ENCODE measurements at places on chromosomes 6 and 20. TPM values are rescaled to one million over a fixed set of nuclear protein-coding genes. Genes with fewer than 3 reads are reported as not detected.

ZMYND8 gene
- 44.2 TPM for total RNA-seq

FAM162B gene
- total RNA-seq = not detected

SCRT2 gene
- total RNA-seq = not detected

GGTLC1 gene
- total RNA-seq = not detected

- peaks cover 6% of the 10 kb centered on the region for H3K27me3 ChIP-seq
- H3K4me3 ChIP-seq = no peak overlapping the region
- no peak overlapping the region for H3K27ac ChIP-seq
- no peak for DNase-seq
These were observed 13.6 kb upstream of the GOPC start for GRCh38 chr6:117615750-117616390.

- peaks cover 67% of the 10 kb centered on the region for H3K4me1 ChIP-seq
- H3K4me3 ChIP-seq = no peak overlapping the region
- H3K27ac ChIP-seq = no peak overlapping the region
- DNase-seq = no peak
These were observed 183.6 kb downstream of the JARID2 start for GRCh38 chr6:15429141-15430110.

- peaks cover 4% of the 10 kb centered on the region for H3K4me1 ChIP-seq
- DNase-seq = no peak
- H3K27ac ChIP-seq = no peak overlapping the region
- no peaks in the 10 kb centered on the region for H3K27me3 ChIP-seq
- H3K36me3 ChIP-seq = peaks cover 51% of the 10 kb centered on the region
These were observed 110.7 kb downstream of the UTRN start for GRCh38 chr6:144395826-144396225.

DNA sequence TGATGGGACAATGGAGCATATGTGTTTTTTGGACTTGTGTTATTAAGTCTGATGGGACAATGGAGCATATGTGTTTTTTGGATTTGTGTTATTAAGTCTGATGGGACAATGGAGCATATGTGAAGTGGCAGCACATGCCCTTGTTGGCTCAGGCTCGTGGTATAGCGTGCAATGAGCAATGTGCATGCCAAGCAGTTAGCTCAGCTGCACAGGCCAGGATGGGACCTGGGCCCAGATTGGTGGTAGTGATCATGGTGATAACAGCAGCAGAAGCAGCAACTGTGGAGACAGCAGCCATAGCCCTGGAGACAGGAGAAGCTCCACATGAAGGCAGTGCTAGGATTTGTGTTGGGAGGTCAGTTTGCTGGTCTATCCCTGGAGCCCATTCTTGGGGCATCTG is 61.1 kb downstream of the IL20RA start:
- peaks cover 44% of the 10 kb centered on the region for H3K27me3 ChIP-seq
- H3K4me1 ChIP-seq = no peaks in the 10 kb centered on the region
- H3K27ac ChIP-seq = no peak overlapping the region
- no peaks in the 10 kb centered on the region for H3K36me3 ChIP-seq
- H3K4me3 ChIP-seq = no peak overlapping the region
